ENCODE measurements at places on chromosomes 5 and 9. TPM values are rescaled to one million over a fixed set of nuclear protein-coding genes. Genes with fewer than 3 reads are reported as not detected.
A peak's percentile ranks its signal among the peaks of the same experiment; 100 is the strongest.

- H3K4me3 ChIP-seq, result no peak overlapping the region
- H3K4me1 ChIP-seq, result no peaks in the 10 kb centered on the region
- H3K27me3 ChIP-seq, result no peaks in the 10 kb centered on the region
Observed at GRCh38 chr5:100913298-100913697, 10.2 kb upstream of the ST8SIA4 start.

C5orf58 gene
- total RNA-seq, result not detected

DNA sequence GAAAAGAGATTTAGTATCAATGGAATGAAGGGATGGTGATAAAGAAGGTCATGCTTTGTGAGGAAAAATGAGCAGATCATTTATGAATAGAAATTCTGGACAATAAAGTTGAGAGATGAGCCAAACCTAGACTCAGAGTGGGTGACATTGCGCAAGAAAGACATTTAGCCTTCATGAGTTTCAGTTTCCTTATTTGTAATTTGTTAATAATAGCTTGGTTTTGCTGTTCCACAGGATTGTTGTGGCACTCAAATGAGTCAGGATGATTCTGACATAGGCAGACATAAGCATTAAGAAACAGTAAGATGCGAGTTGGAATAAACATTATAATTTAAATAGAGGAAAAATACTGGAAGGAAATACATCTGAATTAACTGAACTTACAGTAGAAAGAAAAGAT is 34.8 kb downstream of the ITGA2 start:
- peaks cover 8% of the 10 kb centered on the region for H3K4me1 ChIP-seq
- H3K36me3 ChIP-seq, result no peaks in the 10 kb centered on the region
- H3K27me3 ChIP-seq, result no peaks in the 10 kb centered on the region
- H3K4me3 ChIP-seq, result no peak overlapping the region
- DNase-seq, result no peak
- no peak overlapping the region for H3K27ac ChIP-seq

DNA sequence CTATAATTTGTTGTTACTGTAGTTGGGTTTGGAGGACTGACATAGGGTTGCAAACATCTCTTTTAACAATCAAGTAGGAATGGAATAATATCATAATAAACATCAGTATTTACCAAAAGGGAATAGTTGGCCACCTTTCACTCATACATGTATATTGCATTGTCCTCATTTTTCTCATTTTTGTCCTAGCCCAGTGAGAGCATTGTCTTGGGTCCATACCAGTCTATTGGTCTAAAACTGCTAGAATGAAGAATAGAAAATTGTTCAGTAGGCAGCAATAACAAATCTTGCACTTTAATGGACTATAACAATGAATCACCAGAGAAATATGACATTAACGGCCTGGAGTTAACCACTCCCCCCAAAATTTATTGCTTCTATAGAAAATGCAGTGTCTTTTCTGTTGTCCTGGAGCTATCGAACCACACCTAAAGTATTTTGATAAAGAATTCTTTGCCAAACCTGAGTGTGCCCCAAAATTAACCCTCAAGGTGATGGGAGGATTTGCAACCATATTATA is 80.9 kb upstream of the IL33 start:
- H3K4me3 ChIP-seq, result no peak overlapping the region
- no peaks in the 10 kb centered on the region for H3K4me1 ChIP-seq
- H3K36me3 ChIP-seq, result no peaks in the 10 kb centered on the region
- H3K27me3 ChIP-seq, result no peaks in the 10 kb centered on the region

- no peak for DNase-seq
- no peaks in the 10 kb centered on the region for H3K27me3 ChIP-seq
- H3K36me3 ChIP-seq, result peaks cover 25% of the 10 kb centered on the region
- no peaks in the 10 kb centered on the region for H3K4me1 ChIP-seq
- H3K27ac ChIP-seq, result no peak overlapping the region
Observed at GRCh38 chr5:168549554-168549953, 20.4 kb downstream of the FBLL1 start.

DNA sequence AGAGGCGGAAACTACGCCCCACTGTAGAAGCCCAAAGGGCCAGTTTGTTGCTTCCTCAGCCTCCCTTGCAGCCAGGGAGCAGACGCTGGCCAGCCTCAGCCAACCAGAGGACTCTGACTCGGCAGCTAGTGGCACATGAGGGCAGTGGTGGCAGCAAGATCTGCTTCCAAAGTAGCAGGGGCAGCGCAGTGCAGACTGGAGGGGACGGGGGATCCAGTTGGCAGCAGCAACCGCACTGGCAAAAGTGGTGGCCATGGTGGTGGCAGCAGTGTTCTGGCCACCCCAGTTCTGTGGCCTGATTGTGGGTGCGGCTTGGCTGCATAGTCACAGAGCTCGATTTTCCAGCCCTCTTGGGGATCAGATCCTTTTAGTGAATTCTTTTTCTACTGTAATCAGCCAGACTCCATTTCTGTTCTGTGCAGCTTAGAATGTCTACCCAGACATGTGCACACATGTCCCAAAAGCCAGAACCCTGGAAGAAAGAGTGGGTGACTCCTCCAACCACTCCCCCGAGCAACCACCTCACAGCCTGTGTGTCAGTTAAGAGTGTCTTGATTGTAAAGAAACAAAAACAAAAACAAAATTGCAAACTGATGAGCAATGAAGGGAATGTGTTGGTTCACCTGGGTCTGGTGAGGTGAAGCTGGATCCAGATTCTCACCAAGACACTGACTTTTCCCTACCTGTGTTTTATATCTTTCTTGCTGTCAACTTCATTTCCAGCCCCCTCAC is 11.0 kb upstream of the ZBTB43 start:
- no peak overlapping the region for H3K4me3 ChIP-seq
- peak; percentile 55 for DNase-seq

SLCO4C1 gene
- total RNA-seq, result 36.9 TPM

ZNG1C gene
- total RNA-seq, result 26.5 TPM

TSSK1B gene
- total RNA-seq, result not detected

DNA sequence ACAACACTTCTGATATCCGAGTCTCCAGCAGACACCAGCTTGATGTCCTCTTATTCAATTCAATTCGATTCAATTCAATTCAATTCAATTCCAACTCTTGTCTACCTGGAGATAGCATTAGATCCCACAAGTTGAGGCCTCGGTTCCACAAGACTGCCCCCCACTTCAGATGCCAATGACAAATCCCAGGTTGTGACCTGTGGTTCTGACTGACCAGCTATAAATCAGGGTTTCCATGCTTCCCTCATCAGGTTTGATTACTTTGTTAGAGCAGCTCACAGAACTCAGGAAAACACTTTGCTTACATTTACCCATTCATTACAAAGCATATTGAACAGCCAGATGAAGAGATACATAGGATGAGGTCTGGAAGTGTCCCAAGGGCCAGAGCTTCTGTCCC is 82.6 kb downstream of the ALDH7A1 start:
- no peak overlapping the region for H3K4me3 ChIP-seq
- H3K27ac ChIP-seq, result peak overlapping the region; percentile 65
- H3K27me3 ChIP-seq, result no peaks in the 10 kb centered on the region

DNA sequence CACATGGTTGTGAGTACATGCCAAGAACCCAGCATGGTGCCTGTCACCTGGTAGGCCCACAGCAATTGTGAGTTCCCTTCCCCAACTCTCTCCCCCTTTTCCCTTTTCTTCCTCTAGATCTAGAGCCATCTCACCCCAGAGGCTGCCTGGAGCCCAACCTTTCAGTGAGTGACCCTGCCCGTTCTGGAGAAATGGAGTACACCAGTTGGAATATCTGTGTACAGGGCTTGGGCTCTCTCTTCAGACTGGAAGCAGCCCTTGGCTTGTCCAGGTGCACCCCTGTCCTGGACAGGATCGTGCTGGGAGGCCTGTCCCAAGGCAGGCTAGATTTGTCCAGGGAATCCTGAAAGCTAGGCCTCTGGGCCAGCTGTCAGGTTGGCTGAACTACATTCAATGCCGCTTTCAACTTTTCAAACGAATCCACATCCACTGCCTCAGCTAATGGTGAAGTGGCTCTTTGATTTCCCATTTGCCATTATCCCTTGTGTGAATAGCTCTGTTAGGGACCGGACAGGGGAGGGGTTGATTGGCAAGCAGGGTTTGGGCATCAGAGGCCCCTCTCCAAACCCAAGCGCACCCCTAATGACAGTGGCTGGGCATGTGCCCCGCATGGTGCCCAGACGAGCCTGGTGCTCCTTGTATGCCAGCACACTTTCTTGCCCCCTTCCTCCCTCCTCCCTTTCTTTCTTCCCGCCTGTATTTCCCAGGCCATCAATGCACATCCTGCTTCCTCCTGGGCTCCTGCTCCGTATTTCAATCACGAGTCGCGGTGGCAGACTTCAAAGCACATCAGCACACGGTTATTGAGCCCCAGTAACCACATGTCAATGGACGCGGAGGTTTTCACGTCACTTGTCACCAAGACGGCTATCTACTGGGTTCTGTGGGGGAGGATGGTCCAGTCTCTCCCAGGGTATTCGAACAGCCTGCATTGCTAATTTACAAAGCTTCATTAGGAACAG is 211.2 kb downstream of the DAB2IP start:
- H3K27me3 ChIP-seq, result no peaks in the 10 kb centered on the region
- H3K4me3 ChIP-seq, result no peak overlapping the region
- no peaks in the 10 kb centered on the region for H3K36me3 ChIP-seq
- DNase-seq, result no peak

GRCh38 chr5:111779922-111780292 is 22.9 kb upstream of the NREP start:
- H3K27ac ChIP-seq, result no peak overlapping the region
- peaks cover 9% of the 10 kb centered on the region for H3K4me1 ChIP-seq
- no peaks in the 10 kb centered on the region for H3K27me3 ChIP-seq
- DNase-seq, result no peak

GRCh38 chr5:159034083-159034824 is 65.5 kb downstream of the EBF1 start:
- no peak overlapping the region for H3K4me3 ChIP-seq
- peaks cover 12% of the 10 kb centered on the region for H3K4me1 ChIP-seq
- H3K27me3 ChIP-seq, result peaks cover 8% of the 10 kb centered on the region
- H3K36me3 ChIP-seq, result no peaks in the 10 kb centered on the region
- H3K27ac ChIP-seq, result no peak overlapping the region

DNA sequence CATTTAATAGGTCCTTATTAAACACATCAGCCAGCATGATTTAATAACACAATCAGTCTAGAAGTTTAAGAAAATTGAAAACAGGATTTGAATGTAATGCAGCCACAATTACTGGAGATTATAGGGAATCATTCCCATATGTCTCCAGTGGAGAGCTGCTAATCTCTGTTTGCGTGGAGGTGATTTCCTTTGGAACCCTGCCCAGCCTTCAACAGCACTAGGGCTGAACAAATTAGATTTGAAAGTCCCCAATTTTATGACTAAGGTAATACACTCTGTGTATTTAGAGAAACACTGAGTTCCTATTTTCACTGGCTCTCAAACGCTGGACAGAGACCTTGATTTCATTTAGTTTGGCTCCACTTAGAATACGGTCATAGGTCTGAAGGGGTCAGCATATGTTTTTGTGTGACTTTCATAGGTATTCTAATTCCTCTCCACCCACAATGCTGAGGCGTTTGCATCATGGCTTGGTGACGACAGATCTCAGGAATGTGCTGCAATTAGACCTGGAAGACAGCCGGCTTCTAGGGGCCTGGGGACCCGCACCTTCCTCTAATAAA is 508.3 kb downstream of the EBF1 start:
- H3K36me3 ChIP-seq, result no peaks in the 10 kb centered on the region
- H3K4me3 ChIP-seq, result no peak overlapping the region
- no peaks in the 10 kb centered on the region for H3K27me3 ChIP-seq
